T-helper 9 cell (primary cell): ENCODE measurements at places on chromosomes 2 and 18.

DNA sequence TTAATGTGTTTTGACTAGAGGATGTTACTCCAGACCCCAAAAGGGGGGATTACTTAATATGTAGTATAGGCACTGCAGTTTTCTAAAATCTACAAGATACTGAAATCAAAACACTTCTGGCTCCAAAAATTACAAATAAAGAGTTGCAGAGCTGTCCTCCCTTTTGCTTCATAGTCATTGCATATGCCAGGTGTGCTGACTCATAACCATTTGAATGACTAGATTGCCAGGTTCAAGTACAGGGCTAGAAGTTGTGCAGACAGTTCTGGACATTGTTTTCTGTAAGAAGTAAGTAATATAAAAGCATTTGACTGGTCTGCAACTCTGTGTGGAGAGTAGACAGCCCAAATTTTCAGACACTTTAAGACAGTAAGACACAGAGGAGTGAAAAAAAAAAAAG is 6.7 kb downstream of the CWC22 start:
- DNase-seq: no peak

- DNase-seq: no peak
Observed at GRCh38 chr2:209383212-209383611, 40.6 kb upstream of the MAP2 start.

- DNase-seq: no peak
Observed at GRCh38 chr2:163732727-163733126, 3.1 kb downstream of the FIGN start.

GRCh38 chr18:10566390-10566789 is 40.6 kb downstream of the NAPG start:
- DNase-seq: no peak

GRCh38 chr18:76498064-76498463 is 3.0 kb upstream of the ZNF516 start:
- DNase-seq: no peak

GRCh38 chr18:58924473-58924872 is 59.8 kb downstream of the ZNF532 start:
- DNase-seq: no peak

DNA sequence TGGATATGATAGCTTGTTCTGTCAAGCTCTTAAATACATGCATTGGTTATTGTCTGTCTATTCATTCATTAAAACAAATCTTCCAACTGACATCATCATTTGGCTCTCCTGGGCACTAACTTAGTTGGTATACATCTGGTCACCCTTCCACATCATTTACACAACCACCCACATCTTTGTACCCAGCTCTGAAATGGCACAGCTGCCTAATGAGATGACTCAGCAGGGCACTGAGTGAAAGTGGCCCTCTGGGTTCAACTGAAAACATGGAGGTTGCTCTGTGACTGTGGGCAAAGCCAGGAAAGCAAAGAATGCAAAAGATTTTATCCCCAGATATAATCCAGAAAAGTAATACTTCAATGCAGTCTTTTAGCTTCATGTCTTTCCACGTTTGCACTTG is 234.0 kb upstream of the MAP2 start:
- no peak for DNase-seq

- no peak for DNase-seq
Observed at GRCh38 chr2:108278631-108279030, 10.1 kb upstream of the SULT1C2 start.

DNA sequence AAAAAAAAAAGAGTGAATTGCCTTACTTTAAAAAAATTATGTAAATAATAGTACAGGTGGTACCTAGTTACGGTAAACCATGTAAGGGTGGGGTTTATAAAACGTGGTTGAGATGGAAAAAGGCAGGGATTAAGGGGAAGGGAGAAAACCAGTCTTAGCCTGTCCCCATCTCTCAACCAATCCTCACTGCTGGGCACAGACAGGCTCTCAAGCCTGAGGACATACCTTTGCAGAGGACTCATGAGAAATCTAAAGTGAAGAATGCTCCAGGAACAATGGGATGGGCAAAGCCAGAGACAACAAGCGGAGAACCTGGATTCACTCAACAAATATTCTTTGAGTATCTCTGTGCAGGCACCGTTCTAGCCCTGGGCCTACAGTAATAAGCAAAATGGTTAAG is 3.4 kb upstream of the IGFBP2 start:
- no peak for DNase-seq

DNA sequence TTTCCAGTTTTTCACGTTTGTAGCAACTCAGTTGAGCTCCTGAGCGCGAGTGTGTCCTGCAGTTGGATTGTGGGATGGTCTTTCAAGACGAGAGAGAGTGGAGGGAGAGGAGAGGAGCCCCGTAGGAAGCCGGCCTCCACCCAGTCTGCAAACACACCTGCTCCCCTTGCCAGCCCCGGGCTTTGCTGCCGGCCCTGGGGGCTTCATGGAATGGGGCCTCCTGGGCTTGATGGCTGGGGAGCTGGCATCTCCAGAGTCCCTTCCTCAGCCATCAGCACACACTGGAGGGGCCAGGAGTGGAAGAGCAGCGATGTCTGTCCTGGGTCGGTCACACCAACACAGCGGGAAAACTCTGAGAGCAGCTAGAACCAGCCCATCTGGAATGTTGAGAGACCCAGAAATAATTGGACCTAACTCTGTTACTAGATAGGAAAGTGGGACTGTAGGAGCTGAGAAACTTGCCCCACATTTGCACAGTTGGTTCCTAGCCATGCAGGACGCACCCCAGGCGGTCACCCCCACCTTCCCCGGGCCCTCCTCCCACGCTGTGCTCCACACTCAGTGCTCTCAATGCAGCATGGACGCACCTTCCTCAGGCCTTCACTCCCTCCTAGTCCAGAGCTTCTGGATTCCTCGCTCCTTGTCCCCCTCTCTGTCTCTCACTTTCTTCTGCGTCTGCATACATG is 69.6 kb downstream of the PTGR3 start:
- no peak for DNase-seq

DNA sequence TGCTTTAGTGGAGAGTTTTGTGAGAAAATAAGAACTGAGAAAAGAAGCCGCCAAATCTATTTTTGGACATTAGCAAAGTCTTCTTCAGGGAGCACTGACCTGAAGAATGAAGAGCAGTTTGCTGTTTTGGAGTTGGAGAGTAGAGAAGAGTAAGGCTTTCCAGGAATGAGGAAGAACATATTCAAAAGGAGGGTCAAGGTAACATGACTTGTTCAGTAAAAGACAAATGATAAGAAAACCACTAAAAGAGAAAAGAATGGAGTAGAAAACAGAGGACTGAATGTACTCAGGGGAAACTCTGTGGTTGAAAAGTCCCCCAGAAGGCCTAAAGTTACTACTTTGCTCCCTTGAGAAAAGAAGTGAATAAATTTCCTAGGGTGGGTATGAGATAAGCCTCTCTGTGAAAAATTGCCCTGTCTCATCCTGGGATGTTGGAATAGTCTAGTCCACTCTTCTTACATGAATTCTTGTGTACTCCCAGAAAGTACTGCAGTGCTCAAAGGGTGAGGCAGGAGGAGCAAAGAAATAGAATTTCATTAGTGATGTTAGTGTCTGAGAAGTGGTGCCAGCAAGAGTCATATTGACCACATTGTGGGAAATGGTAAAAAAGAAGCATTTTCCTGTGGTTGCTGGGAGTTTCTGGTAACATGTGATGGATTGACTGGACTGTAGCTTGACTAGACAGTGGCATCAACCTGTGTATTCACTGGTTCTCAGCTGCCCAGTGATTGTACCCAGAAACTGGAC is 27.8 kb downstream of the MBD5 start:
- no peak for DNase-seq

GRCh38 chr2:190409616-190410015 is 1.5 kb downstream of the MFSD6 start:
- no peak for DNase-seq

DNA sequence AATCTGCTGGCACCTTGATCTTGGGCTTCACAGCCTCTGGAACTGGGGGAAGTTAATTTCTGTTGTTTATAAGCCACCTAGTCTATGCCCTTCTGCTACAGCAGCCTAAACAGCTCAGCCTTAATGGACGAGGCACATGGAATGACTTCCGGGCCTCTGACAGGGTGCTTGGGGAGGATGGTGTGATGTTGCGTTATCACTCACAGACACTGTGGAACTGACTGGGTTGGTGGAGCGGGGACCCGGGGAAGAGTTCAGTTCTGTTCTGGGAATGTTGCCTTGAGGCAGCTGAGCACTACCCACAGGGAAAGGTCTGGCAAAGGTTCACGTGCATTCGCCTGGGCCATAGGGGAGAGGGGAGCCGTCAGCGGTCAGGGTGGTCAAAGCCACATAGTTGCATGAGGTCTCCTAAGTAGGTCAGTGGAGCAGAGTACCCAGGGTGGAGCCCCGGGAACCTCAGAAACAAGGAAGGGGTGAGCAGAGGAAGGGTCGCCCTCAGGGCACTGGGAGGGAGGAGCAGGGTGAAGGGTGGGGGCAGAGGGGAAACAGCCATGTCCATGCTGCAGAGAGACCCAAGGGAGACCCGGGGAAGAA is 36.2 kb downstream of the LRRFIP1 start:
- no peak for DNase-seq

DNA sequence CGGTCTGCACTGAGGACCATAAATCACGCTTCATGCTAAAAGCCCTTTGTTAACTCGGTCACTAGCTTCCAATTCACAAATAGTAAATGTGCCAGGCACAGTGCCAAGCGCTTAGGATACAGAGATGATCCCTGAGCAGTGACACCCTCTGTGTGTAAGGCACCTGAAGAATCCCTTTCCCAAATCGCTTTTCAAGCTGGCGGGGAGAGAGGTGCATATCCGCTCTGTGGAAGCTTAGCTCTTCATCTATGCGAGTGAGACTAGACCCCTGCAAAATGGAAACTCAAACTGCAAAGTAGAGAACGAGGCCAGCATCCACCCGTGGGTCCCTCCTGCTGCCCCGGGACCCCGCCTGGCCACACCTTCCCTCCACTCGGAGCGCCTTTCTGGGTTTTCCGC is 2.4 kb downstream of the PIEZO2 start:
- DNase-seq: no peak

- DNase-seq: no peak
Observed at GRCh38 chr2:220892018-220892634, 680.0 kb downstream of the EPHA4 start.

- DNase-seq: peak; percentile 4
Observed at GRCh38 chr2:64454386-64455332, 697 bp downstream of the LGALSL start.

- no peak for DNase-seq
Observed at GRCh38 chr2:45554742-45555140, 56.3 kb downstream of the SRBD1 start.

- no peak for DNase-seq
Observed at GRCh38 chr2:178422097-178422496, 28.9 kb downstream of the PRKRA start.

DNA sequence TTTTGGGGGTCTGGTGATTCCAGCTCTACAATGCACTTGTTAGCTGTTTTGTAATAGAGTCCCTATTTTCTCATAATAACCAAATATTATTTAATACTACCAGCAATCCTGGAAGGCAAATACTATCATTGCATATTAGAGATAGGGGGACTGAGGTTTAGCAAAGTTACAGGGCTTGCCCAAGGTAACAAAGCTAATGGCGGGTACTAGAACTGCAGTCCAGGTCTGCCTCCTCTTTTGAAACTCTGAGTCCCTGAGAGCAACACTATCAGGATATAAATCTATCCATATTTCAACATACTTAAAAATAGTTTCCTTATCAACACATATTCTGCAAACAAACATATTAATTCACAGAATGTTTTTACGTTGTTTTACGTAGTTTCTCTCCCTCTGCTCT is 235.5 kb upstream of the ACVR2A start:
- no peak for DNase-seq

- DNase-seq: no peak
Observed at GRCh38 chr2:217913436-217913835, 89.4 kb downstream of the TNS1 start.

DNA sequence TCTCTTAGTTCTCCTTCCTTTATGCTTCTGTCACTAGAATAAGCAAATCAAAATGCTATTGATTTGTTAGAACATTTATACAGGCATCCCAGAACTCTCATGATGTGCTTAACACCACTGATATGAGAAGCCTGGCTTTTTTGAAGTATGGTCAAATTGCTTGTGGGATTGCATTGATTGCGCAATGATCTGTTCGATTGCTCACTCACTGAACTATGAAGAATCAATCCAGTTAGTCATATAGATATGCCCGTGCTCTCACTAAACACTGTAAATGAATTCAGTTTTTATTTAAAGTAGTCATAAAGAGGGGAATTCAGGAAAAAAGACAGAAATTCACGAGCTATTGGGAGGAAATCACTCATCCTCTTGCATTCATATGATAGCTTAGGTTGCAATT is 1237.8 kb downstream of the SUCLG1 start:
- DNase-seq: no peak

- no peak for DNase-seq
Observed at GRCh38 chr2:104855221-104856085, 1.5 kb downstream of the POU3F3 start.

DNA sequence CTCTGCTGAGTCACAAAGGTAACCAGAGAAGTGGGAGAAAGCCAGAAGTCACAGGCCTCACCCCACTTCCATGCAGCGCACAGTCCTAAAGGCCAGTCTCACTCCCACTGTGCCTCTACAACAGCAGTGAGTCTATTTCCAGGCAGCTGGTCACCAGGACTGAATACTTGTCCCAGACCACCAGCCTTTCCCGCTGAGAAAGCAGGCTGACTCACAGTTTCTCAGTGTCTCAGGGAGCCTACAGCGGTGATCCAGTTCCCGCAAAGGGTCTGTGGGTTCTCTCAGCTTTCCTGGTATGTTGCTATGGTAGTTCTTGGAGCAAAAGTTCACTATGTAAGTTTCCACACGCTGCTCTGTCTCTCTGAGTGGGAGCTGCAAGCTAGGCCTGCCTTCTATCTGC is 622.5 kb downstream of the RNF144A start:
- no peak for DNase-seq

GRCh38 chr2:871926-872680 is 78.5 kb upstream of the SNTG2 start:
- DNase-seq: no peak

DNA sequence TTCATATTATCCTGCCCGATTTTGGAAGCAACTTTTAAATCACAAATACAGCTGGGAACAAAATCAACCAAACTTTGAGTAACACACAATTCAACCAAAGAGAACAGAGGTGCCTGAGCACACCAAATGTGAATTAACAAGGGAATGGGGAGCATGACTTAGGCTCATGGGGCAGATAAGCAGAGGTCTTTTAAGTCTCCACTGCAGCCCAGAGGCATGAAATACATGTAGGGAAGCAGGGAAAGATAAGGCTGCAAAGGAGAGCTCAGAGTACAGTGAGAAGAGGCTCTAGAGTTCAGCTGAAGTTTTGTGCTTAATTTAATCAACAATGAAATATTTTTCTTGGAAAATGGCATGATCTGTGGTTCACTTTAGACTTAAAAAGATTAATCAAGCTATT is 49.0 kb downstream of the CYTIP start:
- DNase-seq: no peak

GRCh38 chr2:149005471-149006077 is 32.9 kb upstream of the LYPD6B start:
- DNase-seq: no peak
